ENCODE measurements at places on chromosomes 6 and 20.

GRCh38 chr20:17808782-17809181 lies 109.0 kb downstream of the BANF2 start:
- no peak for DNase-seq

DNA sequence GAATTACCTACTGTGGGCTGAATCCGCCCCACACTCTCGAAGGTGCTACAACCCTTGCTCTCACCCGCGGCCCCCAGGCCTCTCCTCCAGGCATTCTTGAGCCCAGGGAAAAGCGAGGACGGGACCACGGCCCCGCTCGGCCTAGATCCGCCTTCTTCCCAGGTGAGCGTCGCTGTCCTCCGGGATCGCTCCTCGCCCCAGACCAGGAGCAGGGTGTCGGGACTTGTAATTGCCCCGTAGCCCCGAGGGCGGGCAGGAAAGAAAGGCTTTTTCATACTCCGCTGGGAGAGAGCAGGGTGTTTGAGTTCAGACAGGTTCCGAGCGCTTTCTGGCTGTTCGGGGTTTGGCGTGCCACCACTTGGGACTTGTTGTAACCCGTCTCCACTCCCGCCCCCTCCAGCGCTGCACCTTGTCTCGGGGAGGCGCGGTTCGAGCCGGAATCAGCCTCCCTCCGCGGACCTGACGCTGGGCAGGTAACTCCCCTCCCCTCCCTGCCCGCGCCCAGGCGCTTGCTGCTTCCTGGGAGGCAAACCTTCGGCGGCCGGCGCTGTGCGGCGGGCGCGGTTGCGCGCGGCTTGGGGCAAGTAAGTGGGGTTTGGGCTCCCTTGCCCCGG lies at the start of gene FAM83B:
Gene FAM83B (plus strand): TSS at position 529 of the 614 bp plus-strand sequence. CDS start 23,476 bp downstream, outside the sequence.
- no peak for DNase-seq

DNA sequence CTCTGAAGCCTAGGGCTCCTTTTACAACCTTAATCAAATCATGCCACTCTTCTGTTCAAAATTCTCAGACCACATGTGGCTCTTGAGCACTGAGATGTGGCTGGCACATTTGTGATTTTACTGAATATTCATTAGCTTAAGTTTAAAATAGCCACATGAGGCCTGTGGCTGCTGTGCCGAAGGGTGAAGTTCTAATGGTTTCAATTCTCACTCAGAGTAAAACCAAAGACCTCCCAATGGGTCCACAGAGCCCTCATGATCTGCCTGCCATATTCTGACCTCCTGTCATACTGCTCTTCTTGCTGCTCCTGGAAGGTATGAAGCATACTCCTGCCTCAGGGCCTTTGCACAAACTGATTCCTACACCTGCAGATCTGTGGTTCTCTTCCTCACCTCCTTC lies 7.8 kb upstream of the CST3 start:
- DNase-seq: no peak

- DNase-seq: no peak
These were observed 53.0 kb downstream of the ADAT2 start for GRCh38 chr6:143397227-143398222.

DNA sequence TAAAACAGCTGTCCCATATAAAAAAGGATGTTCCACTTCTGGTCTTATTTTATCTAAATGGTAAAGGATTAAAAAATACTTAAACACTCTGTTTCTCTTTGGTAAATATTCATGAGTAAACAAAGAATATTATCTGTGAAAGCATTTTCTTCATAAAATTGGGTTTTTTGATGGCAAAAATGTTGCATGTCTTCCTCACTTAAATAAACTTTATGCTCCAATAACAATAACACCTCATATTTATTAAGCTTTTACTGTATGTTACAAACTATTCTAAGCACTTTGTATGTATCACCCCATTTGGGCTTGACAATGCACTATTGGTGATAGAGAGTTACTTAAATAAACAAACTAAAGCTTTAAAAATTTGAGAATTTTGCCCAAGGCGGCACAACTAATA lies 91.9 kb downstream of the PHIP start:
- DNase-seq: no peak

DNA sequence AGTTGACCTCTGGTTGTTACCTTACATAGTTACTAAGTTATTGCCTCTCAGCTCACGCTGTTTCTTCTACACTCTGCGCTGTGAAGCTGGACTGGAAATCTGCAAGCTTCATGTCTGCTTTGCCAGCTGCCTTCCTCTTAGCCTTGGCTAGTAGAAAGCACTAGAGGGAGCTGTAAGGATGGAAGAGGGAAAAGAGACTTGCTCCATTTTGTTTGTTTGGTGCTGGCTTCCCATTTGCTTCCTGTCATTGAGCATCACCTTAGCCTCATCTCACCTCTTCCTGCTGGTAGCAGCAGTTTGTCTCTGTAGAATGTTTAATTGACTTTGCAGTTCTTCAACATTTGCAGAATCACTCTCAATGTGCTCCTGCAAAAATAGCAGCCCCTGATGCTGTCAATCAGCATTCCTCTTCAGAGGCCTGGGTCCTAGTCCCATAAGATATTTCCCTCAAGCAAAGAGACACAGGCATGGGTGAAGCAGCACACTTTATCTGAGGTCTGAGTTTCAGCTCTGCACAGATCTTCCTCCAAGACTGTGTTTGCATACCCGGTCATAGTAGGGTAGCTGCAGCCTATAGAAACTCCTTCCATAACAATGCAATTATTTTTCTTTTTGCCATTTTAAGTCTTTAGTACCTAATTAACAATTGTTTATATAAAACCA lies 302.2 kb upstream of the EPHA7 start:
- no peak for DNase-seq

DNA sequence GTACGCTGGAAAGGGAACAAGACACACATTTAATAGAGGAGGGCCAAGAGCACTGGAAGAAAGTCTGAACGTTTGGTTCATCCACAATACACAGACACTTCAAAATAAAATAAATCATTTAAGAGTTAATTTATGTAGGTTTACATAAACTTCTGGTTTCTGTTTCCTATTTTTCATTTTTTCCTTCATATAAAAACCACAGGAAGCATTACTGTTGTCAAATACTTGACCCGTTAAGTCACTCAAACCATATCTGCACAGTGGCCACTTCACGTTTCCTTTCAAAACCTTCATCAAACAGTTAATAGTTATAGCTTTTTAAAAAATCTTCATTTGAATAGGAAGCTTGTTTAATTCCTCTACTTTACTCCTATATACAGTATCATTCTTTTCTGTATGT lies 257.6 kb upstream of the THEMIS start:
- no peak for DNase-seq

- no peak for DNase-seq
These were observed 12.2 kb upstream of the ZNF831 start for GRCh38 chr20:59151391-59151790.
